ENCODE measurements at places on chromosomes 2 and 18.

DNA sequence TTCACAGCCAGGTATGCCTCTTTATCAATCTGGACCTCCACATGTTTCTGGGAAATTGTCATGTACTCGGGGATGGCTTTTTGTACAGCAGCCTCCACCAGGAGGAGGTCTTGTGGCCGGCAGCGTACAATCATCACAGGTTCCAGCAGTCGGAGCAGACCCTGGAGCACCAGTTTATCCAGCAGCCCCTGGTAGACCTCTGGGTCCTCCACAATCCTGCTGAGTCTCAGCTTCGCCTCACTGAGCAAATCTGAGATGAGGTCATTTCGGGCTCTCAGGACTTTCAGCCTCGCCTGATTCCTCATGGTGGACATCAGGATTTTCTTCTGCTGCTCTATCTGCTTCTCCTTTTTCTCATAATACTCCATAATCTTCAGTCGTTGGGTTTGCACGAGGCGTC, 32.8 kb downstream of the TMEM247 start:
- DNase-seq = no peak

DNA sequence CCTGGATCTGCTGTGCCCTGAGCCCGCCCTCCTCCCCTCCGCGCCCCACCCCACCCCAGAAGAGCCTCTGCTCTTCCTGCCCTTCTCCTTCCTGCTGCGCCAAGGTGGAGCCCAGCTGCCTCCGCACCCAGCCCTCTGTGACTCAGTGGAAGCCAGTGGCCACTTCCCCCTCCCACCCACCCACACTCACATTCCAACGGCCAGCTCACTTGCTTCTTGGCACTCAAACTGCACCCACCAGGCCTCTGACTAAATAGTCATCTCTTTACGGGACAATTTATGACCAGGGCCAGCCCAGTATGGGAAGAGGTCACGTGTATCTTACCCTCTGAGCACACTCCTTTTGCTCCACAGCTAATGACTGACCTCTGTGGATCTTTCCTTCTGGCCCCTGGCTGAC, 150.4 kb upstream of the SLC1A4 start:
- DNase-seq = peak; percentile 96

DNA sequence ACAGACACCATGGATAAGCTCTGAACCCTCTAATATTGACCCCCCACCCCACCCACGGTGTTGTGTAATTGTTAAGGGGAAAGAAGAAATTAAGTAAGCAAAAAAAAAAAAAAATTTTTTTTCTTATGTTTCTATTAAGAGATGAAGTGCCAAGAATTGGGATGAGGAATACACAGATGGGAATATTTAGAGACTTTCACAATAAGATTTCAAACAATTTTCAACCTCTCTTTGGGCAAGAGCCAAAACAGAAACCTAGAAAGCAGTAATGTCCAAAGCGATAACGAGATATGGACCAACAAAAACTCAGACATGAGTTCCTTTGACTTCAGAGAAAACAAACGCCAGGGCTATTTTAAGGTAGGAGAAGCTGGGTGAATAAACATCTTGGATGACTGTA, 14.4 kb downstream of the PIEZO2 start:
- no peak for DNase-seq

GRCh38 chr2:15748736-15749323, 157.2 kb downstream of the DDX1 start:
- peak; percentile 33 for DNase-seq

GRCh38 chr18:45602926-45603325, 12.3 kb upstream of the SLC14A2 start:
- DNase-seq = no peak

- DNase-seq = no peak
These were observed 303.9 kb downstream of the LRATD1 start for GRCh38 chr2:14936426-14936825.

Data from suppressor macrophage treated with lipopolysaccharide for 4 hours (primary cell).